Suppressor macrophage (primary cell): ENCODE measurements at places on chromosomes 13 and 19.

DNA sequence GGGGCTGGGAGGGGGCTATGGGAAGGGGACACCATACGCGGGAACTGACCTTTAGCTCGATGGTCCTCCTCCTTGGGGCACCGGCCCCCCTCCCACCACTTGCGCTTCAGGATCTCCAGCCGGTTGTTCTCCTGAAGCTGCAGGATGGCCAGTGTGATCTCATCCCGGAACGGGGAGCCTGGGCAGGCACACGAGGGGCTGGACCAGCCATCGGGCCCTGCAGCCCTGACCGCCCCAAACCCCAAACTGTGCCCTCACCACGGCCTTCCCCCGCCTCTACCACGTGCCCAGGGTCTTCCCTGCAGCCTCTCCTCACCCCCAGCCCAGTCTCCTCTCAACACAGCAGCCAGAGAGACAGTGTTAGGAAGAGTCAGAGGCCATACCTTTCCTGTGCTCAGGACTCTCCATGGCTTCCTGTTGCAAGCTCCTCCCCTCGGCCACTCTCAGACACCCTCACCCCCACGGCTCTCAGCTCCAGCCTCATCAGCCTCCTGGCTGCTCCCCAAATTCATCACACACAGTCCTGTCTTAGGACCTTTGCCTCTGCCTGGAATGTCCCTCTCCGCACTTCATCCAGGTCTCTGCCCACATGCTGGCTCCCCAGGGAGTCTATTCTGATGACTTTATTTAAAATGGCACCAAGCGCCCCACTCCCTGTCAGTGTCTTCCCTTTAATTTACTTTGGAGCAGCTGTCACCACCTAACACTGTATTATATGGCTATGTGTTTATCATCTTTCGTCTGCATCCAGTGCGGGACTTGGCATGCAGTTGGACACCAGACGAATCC is 9.7 kb upstream of the ATP1A3 start:
- DNase-seq = no peak

DNA sequence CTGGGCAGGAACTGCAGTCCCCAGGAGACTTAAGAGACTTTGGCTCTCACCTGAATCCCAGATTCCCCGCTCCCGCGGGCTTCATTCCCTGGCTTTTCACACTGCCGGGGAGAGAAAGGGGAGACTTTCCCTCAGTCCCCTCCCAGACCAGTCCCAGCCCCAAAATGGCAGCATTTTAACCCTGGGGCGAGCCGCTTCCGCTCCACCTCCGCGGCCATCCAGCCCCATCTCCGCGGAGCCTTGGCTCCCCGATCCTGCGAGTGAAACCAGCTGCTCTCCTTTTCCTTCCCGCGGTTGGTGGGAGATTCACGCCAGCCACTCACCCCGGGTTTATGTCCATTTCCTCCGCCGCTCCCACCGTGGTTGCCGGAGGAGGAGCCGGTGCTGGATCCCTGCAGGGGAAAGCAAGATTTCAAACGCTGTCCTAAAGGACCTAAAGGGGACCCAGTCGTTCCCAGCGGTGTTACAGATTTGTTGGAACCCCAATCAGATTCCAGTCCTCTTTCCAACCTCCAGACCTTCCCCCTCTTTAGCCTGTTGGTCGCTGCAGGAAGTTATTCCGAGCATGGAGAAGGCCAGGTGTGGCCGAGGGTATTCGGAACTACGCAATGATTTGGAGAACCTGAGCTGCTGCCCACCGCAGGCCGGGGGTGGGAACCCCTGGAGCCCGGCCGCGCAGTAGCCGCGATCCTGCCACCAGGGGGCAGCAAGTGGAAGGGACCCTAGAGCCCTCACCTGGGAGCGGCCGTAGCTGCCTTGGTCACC is 3.4 kb downstream of the DMKN start:
- peak; percentile 84 for DNase-seq

DNA sequence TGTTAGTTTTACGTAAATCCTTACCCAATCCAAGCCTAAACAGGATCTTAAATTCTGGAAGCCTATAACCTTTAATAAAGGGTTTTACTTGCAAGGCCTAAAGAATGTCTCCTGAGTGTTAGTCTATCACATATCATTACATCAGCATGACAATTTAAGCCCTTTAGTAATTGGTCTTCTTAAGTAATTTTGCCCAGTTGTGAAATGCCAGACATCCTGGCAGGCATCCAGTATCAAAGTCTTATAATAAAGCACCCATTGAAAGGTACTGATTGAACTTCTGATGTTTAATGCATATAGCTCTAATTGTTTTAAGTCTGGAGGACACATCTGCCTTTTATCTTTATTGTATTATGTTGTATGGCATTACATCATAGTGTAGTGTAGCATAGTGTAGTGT is 1078.9 kb downstream of the SLITRK1 start:
- no peak for DNase-seq

DNA sequence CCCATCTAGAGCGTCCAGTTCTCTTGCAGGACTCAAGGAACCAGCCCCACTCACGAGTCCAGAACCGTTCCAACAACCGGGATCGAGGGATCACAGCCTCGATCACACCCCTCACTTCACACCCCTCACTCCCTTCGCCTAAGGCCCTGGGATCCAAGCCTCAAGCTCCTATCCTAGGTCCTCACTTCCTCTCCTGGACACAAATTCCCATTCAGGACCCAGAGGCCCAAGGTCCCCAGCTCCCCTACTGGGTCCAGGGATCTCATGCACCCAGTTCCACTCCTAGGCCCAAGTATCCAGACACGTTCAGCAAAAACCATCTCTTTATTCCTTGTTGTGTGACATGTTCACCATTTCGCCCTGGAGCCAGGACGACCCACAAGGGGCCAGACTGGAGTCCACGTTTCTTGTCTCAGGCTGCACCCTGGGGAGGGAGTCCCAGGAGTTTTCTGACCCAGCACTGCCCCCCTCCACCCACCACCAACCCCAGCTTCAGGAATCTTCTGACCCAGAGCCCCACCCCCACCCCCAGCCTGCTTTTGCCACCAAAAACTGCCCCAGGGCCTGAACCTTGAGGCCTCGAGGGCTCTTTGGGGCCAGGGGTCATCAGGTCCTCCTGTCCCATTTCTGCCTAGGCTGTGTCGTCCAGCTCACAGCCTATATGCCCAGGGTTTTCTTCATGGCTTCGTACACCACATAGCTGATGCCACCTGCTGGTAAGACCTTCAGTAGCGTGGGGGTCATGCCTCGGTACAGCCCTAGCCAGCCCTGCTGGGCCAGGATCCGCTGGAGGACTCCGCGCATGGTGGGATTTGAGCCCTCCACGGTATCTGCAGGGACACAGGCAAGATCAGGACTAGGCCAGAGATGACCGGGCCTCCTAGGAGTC is 1.4 kb upstream of the KHSRP start:
- DNase-seq = no peak

DNA sequence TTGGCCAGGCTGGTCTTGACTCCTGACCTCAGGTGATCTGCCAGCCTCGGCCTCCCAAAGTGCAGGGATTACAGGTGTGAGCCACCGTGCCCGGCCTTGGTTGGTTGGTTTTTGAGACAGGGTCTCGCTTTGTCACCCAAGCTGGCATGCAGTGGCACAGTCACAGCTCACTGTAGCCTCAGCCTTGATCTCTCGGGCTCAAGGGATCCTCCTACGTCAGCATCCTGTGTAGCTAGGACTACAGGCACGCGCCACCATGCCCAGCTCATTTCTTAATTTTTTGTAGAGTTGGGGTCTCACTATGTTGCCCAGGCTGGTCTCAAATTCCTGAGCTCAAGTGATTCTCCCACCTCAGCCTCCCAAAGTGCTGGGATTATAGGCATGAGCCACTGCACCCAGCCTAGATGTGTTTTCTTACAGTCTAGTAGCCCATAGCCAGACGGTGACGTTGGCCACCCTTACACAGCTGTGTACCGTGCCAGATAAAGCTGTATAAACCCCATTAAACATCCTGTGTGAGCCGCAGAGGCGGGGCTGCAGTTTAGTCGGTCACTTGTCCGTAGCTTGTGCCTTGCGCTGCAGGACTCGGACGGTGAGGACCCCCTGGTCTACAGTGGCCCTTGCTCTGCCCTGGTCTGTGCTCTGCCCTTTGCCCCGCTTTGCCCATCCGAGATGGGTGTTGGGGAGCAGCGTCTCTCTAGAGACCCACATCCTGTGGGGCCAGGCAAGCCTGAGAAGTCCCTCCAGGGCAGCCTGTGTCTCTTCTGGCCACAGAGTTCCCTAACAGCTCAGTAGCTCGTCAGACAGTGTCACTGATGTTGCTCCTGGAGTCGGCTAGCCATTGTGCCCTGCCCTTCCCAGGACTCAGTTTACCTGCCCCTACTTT is 9.8 kb downstream of the IRF3 start:
- DNase-seq = no peak

DNA sequence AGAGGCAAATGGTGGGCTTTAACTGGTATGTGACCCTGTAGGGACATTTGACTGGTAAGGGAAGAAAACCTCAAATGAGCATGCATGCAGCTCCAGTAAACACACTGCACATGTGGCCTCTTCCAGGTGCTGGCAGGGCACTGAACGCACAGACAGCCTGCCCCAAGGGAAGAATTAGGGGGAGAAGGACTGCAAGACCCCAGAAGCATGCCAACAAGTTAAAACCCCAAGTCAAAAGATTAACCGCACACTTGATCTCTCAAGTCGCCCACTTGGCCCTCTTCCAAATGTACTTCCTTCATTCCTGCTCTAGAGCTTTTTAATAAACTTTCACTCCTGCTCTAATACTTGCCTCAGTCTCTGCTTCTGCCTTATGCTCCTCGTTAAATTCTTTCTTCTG is 46.9 kb upstream of the SLITRK1 start:
- DNase-seq = no peak

- no peak for DNase-seq
These were observed 178.3 kb upstream of the RFC3 start for GRCh38 chr13:33639626-33640080.

DNA sequence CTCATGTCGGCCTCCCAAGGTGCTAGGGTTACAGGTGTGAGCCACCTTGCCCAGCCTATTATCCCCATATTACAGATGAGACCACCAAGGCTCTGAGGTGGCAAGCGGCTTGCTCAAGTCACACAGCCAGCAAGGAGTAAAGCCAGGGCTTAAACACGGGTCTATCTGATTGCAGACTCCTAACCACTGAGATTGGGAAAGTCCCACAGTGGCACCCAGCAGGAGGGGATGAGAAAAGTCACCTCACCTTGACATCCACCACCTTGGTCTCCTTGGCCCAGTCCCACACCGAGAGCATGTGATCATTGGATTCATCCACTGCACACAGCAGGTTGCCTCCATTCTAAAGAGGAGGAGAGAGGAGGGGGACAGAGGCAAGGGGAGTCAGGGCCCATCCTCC is 9.5 kb downstream of the EML2 start:
- DNase-seq = no peak

DNA sequence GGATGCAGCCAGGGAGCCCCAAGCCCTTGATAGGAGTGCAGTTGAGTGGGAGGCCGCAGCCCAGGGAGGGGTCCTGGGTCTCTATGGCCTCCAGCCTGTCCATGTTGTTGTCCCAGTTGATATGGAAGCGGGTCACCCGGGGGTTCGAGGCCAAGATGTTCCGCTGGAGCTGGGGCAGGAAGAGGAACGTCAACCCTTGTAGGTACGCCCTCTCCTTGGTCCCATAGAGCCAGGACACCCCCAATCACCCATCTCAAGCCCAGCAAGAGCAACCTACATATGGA is 2.9 kb upstream of the PRKACA start:
- DNase-seq = no peak

DNA sequence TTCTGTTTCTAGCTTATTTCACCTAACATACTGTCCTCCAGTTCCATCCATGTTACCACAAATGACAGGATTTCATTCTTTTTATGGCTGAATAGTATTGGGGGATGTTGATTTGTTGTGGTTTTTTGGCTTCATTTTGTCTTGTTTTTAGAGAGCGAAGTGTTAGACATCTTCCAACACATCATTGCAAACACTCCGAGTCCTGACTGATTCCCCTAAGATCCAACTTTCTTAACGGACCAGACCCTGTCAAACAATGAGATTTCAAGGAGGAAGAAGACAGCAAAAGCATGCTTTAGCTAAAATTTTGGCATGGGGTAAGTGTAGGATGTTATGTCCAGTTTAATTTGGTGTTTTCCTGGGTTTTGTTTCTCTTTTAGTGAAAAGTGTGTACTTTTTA is 3.8 kb upstream of the CASP14 start:
- no peak for DNase-seq

DNA sequence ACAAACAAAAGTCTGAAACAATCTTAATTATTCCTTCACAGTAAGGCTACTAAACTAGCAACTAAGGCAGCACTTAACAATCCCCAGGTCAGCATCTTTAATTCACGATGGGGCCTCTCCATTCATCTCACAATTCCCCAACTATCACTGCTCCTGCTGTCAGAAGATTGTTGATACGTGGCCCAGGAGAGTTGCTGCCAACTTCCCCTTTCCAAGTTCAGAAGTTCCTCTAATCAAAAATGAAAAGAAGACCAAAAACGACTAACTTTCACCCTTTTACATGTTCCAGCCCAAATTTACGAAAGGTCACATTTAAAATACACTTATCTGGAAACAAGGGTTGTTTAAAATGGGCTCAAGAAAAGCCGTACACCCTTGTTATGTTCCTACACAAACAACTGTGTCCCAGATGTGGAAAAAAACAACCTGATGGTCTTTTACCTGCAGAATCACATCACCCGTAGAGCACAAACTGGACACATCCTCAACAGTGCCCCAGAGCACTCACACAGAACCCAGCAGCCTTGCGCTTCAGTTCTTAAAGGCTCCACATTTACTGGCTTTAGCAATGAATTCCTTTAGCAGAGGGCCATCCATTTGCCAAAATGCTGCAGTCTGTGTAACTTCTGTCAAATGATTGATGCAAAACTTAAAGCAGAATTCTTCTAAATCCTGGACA is 38.0 kb downstream of the PHF11 start:
- peak; percentile 67 for DNase-seq

- DNase-seq = no peak
These were observed 933.4 kb downstream of the SLITRK6 start for GRCh38 chr13:84865783-84866221.

DNA sequence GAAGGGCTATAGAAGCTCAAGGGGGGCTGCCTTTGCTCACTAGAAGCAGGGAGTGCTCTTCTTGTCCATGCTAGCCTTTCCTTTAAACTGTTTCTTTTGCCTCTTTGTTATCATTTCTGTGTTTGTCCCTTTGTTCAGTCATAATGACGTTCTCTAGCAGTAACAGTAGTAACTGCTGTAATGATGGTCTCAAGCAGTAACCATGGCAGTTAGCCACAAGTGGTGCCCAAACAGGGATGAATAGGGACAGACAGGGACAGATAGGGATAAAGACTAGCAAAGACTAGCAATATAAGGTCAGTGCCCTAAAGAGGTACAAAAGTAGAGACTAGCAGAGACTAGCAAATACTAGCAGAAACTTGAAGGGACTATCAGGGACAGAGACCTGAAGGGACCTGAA is 869.0 kb upstream of the PRR20A start:
- no peak for DNase-seq
